ENCODE measurements at places on chromosomes 2 and 18. TPM values are rescaled to one million over a fixed set of nuclear protein-coding genes. Genes with fewer than 3 reads are reported as not detected.

GRCh38 chr2:46716927-46717326 lies 198.7 kb downstream of the MCFD2 start:
- DNase-seq, result no peak

Gene FAM237A
- total RNA-seq, result 1.2 TPM

- peak; percentile 90 for DNase-seq
Measured at GRCh38 chr2:27123302-27124150, at the start of gene ABHD1. ABHD1 (plus strand) TSS chr2:27123815; CDS start chr2:27123949, 134 bp downstream.

DNA sequence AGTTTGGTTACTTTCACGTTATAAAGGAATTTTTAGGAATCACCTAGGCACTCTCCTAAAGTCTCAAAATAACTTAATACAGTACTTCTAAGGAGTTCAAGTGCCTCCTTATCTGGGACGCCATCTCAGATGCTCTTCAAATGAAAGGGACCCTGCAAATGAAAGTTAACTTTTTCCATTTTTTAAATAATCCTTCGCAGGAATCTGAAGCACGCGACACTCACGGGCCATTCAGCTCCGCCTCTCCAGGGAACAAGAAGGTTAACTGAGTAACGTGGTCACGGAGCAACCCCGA lies 537 bp upstream of the ZC3H15 start:
- DNase-seq, result no peak

DNA sequence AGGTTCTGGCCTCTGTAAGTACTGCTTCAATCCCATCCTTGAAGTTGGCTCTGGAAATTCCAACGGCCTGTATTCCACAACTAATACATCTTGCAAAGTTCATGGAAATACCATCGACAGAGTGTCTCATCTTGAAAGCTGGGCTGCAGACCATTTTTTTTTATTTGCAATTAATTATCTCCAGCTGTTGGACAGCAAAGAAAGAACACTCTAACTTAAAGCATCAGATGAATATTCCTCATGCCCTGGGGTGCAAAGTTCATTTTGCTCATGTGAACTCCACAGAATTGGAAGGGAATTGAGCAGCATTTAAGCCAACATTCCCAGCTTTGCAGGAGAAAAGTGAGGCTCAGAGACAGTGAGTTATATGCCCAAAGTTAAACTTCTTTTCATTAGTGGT lies 96.5 kb upstream of the PIEZO2 start:
- no peak for DNase-seq

Gene EVX2
- total RNA-seq, result not detected

GRCh38 chr18:25061395-25061794 lies 290.6 kb downstream of the ZNF521 start:
- no peak for DNase-seq

DNA sequence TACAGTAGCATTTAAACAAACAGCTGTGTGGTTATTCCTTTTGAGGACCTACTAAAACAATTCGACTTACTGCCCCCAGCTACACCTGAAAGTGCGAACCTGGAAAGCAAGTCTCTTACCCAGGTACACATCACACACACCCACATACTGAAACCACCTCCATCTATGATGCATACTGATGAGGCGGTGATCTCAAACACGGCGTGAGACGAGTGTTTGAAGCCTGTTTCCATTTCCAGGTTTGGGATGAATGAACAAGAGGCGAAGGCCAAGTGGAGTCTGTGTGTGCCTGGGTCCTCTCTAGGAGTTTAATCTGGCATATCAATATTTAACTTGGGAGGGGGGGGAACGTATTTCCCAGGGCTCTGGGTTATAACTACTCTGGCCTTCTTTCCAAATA lies 1.6 kb downstream of the TMEM185B start:
- DNase-seq, result no peak

- DNase-seq, result peak; percentile 74
Measured at GRCh38 chr2:43269706-43270105, 43.3 kb upstream of the ZFP36L2 start.

Gene IL36G
- not detected for total RNA-seq

DNA sequence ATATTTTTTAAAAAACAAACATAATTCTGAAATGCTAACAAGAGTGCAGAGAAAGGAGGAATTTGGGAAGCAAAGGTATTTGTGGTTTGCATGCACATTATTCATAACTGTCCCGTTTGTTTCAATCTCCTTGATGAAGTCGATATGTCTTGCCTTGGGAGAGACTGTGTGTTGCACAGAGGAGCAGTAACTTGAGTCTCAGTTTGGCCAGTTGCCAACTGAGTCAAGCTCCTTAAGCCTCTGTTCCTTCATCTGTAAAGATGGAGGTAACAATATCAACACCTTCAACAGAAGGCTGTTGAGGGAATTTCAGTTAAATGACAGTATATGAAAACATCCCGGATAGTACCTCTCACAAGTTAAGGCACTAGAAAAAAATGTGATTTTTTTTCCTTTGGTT lies 226.2 kb downstream of the ASXL3 start:
- DNase-seq, result no peak

Gene PCARE
- total RNA-seq, result 0.51 TPM

GRCh38 chr18:78527984-78528383 lies 451.6 kb upstream of the SALL3 start:
- no peak for DNase-seq

GRCh38 chr2:43028188-43028587 lies 198.2 kb downstream of the ZFP36L2 start:
- no peak for DNase-seq

Gene CLEC4F
- 0.22 TPM for total RNA-seq

GRCh38 chr18:77151033-77151771 lies 18.6 kb upstream of the MBP start:
- no peak for DNase-seq

Gene NEB
- total RNA-seq, result 0.87 TPM

GRCh38 chr2:216082805-216083204 lies 1.1 kb downstream of the TMEM169 start:
- peak; percentile 75 for DNase-seq

Gene PRPF40A
- 36.0 TPM for total RNA-seq

DNA sequence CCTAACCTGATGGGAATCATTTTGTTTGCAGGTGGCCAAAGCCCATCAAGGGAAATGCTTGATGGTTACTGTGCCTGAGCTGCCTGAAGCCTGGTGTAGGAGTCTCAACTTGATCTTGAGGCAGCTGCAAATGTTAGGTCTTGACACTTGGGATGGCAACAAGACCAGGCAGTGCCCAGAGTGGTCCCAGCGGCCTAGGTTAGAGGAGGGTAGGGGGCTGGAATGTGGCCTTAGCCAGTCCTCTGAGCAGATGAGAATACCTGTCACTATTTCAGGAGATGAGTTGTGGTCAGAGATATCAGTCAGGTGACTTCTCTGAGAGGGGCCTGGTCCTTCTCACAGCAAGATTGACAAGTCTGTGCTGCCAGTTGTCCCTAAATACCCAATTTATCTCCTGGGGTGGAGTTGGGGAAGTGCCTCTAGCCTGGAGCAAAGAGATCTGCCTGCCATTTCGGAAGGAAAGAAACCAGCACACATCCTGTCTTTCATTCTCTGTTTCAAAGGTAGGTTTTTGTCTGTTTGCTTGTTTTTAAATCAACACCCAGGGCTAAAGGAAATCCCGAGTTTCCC lies 13.4 kb downstream of the SPTBN1 start:
- no peak for DNase-seq

Gene ARHGAP28
- total RNA-seq, result 1.1 TPM

Gene IL36RN
- total RNA-seq, result not detected

GRCh38 chr2:111029181-111029927 lies 91.4 kb upstream of the BCL2L11 start:
- DNase-seq, result no peak

Gene RAB3GAP1
- 50.1 TPM for total RNA-seq

DNA sequence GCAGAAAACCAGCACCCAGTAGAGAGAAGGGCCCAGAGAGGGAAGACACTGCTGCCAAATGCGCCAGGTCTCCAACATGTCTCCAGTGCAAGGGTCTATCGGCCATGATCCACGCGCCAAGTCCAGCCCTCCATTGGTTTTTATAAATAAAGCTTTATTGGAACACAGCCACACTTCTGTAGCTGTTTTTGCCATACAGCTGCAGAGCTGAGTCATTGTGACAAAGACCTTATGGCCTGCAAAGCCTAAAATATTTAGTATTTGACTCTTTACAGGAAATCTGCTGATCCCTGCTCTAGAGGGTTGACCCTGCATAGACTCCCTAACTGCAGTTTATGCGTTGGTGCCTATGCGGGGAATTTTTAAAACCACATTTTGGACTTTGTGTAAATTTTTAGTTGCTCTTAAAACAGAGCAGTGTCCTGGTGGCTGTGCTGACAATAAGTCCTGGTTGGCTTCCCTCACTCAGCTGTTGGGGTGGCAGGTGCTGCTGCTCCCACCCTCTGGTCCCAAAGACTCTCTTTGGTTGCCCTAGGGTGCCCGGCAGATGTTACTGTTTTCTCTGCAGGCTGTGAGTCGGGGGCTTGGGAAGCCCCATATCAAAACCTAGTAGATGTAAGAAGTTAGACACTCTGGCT lies 154.9 kb downstream of the CTIF start:
- no peak for DNase-seq

GRCh38 chr2:75577280-75577679 lies 16.5 kb upstream of the EVA1A start:
- DNase-seq, result no peak

GRCh38 chr2:71788601-71789240 lies 335.4 kb downstream of the DYSF start:
- DNase-seq, result no peak

DNA sequence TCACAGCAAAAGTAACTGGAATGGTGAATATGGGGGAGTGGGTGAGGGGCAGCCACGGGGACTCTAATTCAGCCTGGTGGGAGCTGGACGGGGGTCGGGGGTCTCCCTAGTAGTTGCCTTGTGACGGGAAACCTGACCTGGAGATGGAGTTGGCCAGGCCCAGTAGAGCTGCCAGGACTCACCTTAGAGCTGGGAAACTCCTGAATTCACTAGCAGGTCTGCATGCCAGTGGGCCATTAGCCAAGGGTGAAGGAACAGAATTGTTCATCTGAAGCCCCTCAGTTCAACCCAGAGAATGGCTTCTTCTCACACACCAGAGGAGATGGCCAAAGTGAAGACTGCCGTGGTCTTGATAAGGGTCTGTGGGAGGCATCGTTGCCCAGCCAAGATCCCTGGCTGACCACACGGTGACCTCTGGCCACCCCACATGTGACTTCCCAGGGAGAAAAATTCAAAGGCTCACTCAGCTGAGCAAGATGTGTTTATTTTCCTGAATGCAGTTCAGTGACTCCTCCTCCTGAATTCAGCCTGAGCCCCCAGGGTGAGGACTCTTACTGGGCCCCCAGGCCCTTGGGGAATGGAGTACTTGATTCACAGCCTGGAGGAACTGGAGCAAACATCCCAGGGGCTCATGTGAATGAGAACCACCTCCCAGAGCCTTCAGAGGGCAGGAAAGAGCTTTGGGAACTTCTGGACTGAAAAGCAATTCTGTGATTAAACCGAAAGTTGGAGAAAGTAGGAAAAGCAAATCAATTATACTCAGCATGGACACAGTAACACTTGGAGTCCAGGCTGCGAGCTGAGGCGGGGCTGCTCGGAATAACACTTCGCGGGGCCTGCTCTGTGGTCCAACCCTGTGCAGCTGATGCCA lies 25.2 kb downstream of the MOCOS start:
- DNase-seq, result no peak

GRCh38 chr2:186699742-186700141 lies 5.9 kb downstream of the FAM171B start:
- no peak for DNase-seq

DNA sequence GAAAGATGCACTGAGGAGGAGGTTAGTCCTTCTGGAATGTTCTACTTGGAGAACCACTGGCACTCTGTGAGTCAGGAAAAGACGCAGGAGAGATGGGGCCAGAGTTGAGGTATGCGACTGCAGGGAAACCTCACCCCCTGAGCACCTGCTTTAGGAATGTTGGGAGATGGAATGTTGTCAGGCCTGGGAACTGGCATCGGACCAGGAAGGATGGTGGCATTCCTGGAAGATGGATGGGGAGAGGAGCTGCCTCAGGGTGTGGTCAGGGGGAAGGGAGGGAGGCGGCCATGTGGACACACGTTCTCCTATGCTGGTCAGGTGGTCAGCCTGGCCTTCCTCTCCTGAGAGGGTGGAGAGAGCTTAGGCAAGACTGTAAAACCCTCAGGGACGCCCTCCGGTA lies 146.3 kb downstream of the CELF4 start:
- no peak for DNase-seq

Gene ZNF385B
- total RNA-seq, result 0.35 TPM

Measured in Right ventricle myocardium inferior (tissue), 1 donor.